ENCODE measurements at places on chromosomes 3 and 15. TPM values are rescaled to one million over a fixed set of nuclear protein-coding genes. Genes with fewer than 3 reads are reported as not detected.

SUSD5 gene
- 1.8 TPM for total RNA-seq

ABI3BP gene
- total RNA-seq: 86.7 TPM

ARGFX gene
- total RNA-seq: not detected

TLR9 gene
- 1.1 TPM for total RNA-seq

GMPS gene
- total RNA-seq: 25.1 TPM

GPR62 gene
- total RNA-seq: not detected

SIDT1 gene
- 16.3 TPM for total RNA-seq

ZNF80 gene
- not detected for total RNA-seq

MNS1 gene
- total RNA-seq: 6.7 TPM

HHATL gene
- 2.7 TPM for total RNA-seq

KCNMB3 gene
- total RNA-seq: 2.8 TPM

TLNRD1 gene
- 12.7 TPM for total RNA-seq

RBPMS2 gene
- 3.9 TPM for total RNA-seq

RSRC1 gene
- 22.8 TPM for total RNA-seq

DLL4 gene
- total RNA-seq: 31.8 TPM

GPR171 gene
- total RNA-seq: 1.8 TPM

PPIB gene
- total RNA-seq: 213 TPM

INKA1 gene
- total RNA-seq: 6.1 TPM

TUBGCP4 gene
- total RNA-seq: 16.5 TPM

IFT57 gene
- 175 TPM for total RNA-seq

C3orf20 gene
- 0.14 TPM for total RNA-seq

ITGA11 gene
- 1.7 TPM for total RNA-seq

RPLP1 gene
- 201 TPM for total RNA-seq

TM4SF1 gene
- total RNA-seq: 281 TPM

ANKRD63 gene
- total RNA-seq: not detected

SPSB4 gene
- total RNA-seq: 4.4 TPM

SRGAP3 gene
- 13.1 TPM for total RNA-seq

C3orf85 gene
- not detected for total RNA-seq

MRPL46 gene
- 12.1 TPM for total RNA-seq

TRPC1 gene
- 28.4 TPM for total RNA-seq

VIPR1 gene
- total RNA-seq: 77.0 TPM

C3orf49 gene
- total RNA-seq: not detected

PP2D1 gene
- total RNA-seq: not detected

CYP19A1 gene
- total RNA-seq: 1.2 TPM

RASGRP1 gene
- total RNA-seq: 7.5 TPM

SPESP1 gene
- total RNA-seq: 1.0 TPM

IGSF11 gene
- 0.94 TPM for total RNA-seq

SERPINI2 gene
- total RNA-seq: 5.2 TPM

SENP8 gene
- 3.5 TPM for total RNA-seq

ILDR1 gene
- total RNA-seq: 4.4 TPM

GHSR gene
- not detected for total RNA-seq

LHFPL4 gene
- 0.14 TPM for total RNA-seq

C2CD4A gene
- 0.67 TPM for total RNA-seq

CHAC1 gene
- 11.6 TPM for total RNA-seq

GABRA5 gene
- total RNA-seq: not detected

CELF6 gene
- 3.4 TPM for total RNA-seq

TMEM108 gene
- total RNA-seq: 16.9 TPM

PYGO1 gene
- total RNA-seq: 7.9 TPM

RPP25 gene
- total RNA-seq: 15.2 TPM

CRYBG3 gene
- 21.0 TPM for total RNA-seq

P2RY1 gene
- 20.2 TPM for total RNA-seq

CD96 gene
- 3.0 TPM for total RNA-seq

TMC3 gene
- total RNA-seq: 0.03 TPM

COL6A6 gene
- total RNA-seq: 4.8 TPM

ARL14 gene
- total RNA-seq: not detected

SNTN gene
- 51.0 TPM for total RNA-seq

HRG gene
- total RNA-seq: 0.15 TPM

KBTBD12 gene
- 0.86 TPM for total RNA-seq
